T-helper 1 cell (primary cell): ENCODE measurements at places on chromosomes 2 and 18.

GRCh38 chr18:68985172-68985820 is 187.4 kb downstream of the CCDC102B start:
- no peak for DNase-seq

DNA sequence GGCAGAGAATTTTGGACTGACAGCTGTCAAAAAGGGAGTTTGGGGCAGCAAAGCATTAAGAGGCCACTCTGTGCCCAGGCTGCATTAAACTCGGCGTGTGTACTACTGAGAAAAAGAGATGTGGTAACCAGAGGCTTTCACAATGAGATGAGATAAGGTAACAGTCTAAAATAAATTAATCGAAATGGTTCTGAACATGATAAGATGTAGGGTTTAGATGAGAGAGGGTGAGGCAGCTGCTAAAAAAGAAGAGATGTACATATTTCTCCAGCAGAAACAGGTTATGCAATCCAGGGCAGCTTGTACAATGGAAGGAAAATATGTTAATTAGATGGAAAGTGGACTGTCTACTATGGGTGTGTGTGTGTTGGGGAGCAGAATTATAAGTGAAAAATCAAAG is 39.2 kb upstream of the ACTR3 start:
- no peak for DNase-seq

GRCh38 chr2:134773759-134774742 is 55.3 kb upstream of the TMEM163 start:
- no peak for DNase-seq

GRCh38 chr2:32958821-32959220 is 12.1 kb downstream of the LTBP1 start:
- no peak for DNase-seq

DNA sequence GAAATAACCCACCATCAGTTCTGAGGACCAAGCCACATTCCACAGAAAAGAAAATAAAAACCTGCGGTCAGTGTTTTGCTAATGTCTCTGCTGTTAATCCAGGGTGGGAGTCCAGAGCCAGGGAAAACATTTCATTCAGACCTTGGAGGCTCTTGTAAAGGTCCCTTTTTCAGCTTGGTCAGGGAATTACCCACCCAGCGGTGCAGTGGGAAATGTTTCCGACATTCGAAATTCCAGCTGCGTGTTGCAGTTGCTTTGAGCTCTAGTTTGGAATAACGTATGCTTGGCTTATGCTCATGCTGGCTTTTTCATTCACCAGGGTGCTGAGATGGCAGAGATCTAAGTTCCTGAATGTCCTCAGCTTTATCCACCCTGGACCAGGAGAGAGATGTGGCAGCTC is 219.1 kb downstream of the TRIB2 start:
- no peak for DNase-seq

GRCh38 chr2:197353393-197354168 is 43.0 kb upstream of the ANKRD44 start:
- no peak for DNase-seq

DNA sequence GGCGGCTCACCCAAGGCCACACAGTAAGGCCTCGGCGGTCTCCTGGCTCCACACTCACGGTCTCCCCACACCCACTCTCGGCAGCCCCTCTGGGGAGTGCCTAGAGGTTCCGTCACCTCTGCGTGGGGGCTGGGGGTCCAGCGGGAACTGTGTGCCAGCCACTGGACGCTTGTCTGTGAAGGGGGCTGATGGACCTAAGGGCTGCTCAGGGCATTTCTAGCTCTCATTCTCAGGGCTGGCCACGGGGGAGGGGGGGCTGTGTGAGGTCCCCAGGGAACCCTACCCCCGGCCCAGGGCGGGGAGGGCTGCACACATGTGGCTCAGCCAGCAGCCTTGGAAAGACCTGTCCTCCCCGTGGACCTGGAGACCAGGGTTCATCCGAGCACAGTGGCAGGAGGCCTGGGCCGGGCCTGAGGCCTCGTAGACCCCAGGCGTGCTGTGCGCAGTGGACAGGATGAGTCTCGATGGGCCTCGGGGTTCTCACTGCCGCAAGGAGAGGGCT is 27.1 kb upstream of the ODC1 start:
- DNase-seq: no peak

- no peak for DNase-seq
These were observed 135.1 kb upstream of the LHCGR start for GRCh38 chr2:48890454-48891131.

GRCh38 chr2:169845016-169845415 is 17.8 kb downstream of the UBR3 start:
- DNase-seq: no peak

DNA sequence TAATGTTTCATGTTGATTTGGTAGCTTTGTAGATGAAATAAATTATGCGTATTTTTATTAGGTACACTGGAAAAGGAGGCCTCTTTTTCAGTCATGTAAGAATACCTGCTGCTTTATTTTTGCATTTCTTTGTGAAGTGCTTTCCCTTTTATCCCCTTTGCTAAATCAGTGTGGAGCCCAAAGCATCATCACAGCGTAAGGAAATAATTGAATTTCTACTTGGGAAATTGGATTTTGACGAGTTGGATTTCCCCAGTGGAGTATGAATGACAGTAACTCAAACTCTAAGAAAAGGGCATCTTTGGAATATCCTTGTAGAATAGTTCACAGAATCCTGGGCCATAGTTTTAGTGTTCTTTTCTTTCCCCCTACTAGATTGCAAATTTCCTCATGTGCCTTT is 97.2 kb downstream of the KCNJ3 start:
- no peak for DNase-seq

GRCh38 chr2:120914839-120915521 is 179.3 kb downstream of the GLI2 start:
- no peak for DNase-seq

DNA sequence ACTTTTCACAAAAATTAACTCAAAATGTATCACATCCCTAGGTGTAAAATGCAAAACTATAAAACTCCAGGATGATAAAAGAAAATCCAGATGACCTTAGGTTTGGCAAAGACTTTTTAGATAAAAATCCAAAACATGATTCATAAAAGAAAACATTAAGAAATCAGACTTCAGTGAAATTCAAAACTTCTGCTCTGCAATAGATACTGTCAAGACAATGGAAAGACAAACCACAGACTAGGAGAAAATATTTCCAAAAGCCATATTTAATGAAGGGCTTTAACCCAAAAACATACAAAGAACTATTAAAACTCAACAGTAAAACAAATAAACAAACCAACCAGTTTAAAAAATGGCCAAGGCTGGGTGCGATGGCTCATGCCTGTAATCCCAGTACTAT is 173.6 kb upstream of the SPOPL start:
- DNase-seq: no peak

- no peak for DNase-seq
These were observed 158.6 kb upstream of the TWIST2 start for GRCh38 chr2:238689331-238689730.

- DNase-seq: no peak
These were observed 7.7 kb upstream of the YWHAQ start for GRCh38 chr2:9638532-9638931.
